Bone marrow (tissue), 2 donors: ENCODE measurements at places on chromosomes 4 and X.

DNA sequence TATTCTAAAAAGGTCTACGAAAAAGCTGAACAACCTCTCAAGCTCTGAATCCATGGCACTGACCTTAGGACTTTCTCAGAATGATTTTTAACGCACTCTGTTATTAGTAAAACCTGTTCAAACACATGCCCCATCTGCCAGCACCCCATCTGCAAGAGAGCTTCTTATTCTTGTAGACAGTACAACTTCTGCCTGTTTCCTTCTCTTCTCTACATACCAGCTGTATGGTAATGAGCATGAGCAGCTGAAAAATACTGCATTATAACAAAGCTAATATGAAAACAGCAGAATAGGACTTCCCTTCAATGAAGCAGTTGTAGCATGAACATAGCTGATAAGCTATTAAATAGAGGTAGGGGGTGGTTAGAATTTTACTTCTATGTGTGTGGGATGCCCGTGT is 167.9 kb downstream of the FBXW7 start:
- no peak for DNase-seq

- no peak for DNase-seq
Measured at GRCh38 chrX:41005445-41005992, 79.7 kb upstream of the USP9X start.

DNA sequence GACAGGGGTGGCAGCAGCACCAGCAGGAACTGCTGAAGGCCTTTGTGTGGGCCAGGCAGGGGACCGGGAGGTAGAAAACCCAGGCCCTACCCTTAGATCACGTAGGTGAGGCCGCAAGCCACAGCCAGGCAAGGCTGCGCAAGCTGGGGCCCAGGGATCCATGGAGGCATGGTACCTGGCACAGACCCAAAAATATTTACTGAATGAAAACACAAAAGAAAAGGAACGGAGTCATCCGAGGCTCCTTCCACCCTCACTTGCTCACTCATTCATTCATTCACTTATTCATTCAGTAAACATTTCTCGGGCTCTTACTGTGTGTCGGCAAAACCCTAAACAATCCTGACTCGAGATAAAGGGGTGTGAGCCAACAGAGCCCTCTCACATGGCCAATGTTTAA is 102.3 kb downstream of the BCOR start:
- DNase-seq, result no peak

DNA sequence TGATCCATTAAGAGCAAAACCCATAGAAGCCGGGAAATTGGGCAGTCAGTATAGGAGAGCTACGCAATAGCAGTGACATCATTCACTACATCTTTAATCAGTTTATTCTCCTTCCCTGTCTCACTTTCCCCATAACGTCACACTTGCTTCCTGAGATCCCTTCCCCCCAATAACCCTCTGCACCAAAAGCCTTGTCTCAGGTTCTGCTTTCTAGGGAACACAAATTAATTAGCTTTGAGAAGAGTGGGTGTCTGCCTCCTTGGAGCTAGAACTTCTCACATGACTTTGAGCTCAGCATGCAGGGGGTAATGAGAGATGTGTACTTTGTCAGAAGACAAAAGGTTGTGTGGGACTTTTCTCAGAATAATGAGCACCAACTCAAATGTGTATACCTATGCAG is 128.3 kb upstream of the MAOA start:
- no peak for DNase-seq

DNA sequence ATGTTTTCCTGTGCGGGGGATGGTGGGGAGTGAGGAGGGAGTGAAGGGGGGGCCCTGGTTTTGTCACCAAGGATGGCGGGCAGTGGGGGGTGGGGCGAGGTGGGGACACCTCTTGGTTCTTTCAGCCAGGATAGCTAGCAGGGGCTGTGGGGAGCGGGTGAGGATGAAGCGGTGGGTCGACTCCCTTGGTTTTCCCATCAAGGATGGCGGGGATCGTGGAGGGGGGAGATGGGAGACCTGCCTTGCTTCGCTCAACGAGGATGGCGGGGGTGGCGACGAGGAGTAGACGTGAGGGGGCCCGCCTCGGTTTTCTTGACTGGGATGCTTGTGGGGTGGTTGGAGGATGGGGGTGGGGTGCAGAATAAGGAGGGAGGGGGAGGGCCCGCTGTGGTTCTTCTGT is 643 bp downstream of the FHL1 start:
- DNase-seq, result no peak

- no peak for DNase-seq
Measured at GRCh38 chr4:105683038-105683437, 25.5 kb downstream of the INTS12 start.

GRCh38 chr4:2592572-2592971 is 56.1 kb downstream of the FAM193A start:
- DNase-seq, result no peak

- DNase-seq, result no peak
Measured at GRCh38 chrX:148632444-148632843, 132.0 kb downstream of the AFF2 start.

- DNase-seq, result no peak
Measured at GRCh38 chrX:140342410-140342809, 162.5 kb downstream of the SOX3 start.

DNA sequence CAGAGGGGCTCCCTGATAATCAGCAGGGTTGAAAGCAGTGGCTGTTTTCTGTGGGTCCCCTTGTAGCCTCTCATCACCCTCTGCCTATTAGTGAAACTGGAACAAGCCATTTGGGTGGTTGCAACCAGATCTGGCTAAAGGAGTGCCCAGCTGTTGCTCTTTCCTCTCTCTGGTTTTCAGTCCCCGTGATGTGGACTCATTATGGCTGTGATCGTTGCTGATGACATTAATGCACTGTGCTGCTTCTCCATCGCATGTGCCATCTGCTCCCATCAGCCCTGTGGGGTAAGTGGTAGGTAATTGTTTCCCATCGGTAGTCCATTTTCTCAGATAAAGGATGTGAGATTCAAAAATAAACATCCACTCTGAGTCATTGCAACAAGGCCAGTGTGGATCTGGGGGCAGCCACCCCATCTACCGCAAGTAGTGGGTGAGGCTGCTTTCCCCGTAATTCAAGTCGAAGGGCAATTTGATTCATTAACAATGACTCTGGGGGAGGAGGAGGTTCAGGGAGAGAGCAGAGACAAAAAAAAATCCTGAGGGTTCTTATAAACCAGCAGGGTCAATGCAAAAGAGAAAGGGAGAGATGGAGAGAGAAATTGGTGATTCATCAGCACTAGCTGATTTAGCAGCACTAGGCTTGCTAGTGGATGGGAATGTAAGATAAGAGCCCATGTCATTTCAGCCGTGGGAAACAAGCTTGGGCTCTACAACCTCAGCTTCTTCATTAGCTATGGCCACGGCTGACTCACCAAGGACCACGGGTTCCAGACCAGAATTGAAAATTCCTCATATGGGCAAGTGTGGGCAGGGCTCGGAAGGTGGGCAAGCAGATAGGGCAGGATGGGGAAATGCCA is 357.8 kb downstream of the MID1IP1 start:
- DNase-seq, result peak; percentile 69

DNA sequence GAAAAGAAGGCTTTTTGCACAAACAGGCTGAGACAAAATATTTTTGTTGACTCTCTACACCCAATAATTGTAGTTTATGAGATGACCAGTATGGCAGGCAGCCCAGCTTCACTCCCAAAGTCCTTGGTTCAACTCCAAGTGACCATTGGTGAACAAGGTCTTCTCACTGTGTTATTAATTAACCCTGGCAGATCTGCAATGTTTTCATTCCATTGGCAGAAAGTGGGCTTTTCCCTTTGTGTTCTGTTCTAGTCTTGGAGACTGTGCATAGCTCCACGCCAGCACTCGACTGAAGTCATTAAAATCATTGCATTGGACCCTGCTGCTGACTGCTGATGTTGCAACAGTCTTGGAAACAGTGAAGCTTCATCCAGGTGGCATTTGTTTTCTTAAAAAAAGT is 277.3 kb upstream of the HAND2 start:
- DNase-seq, result no peak

DNA sequence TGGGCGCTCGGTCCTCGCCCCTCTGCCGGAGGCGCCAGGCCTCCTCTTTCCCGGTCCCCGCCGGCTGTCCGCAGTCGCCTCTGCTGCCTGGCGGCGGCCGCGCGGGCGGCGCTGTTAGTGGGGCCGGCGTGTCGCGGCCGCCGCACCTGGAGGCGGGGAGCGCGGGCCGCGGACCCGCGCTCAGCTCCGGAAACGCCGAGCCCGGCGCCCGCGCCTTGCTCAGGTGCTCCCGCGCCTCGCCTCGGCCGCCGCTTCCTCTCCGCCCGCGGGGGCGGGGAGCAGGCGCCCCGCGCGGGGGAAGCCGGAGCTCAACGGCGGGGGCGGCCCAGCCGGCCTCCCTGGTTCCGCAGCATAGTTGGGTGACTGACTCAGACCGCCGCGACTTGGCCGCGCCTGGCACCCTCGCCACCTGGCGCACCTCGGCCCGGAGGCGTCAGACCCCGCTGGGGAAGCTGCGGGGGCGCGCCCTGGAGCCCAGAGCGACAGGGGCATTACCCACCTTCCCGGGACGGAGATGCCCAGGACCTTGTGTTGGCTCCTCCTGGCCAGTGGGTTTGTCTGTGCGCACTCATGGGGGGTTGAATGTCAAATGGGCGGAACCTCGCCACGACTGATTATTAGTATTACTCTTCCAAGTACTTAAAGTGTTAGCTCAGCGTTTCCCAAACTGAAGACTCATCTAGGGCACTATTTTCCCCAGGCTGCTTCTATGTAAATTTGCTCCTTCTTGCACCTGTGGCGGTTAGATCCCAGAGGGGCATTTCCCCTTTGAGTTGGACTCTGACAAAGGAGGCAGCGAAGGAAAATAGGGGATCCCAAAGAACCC is at the start of gene ARAP2:
Gene ARAP2, minus strand, starts transcription at position 258 of the 826 bp plus-strand sequence. CDS start 15,028 bp downstream, outside the sequence.
- peak; percentile 51 for DNase-seq

GRCh38 chrX:17741123-17741511 is 3.8 kb downstream of the SCML1 start:
- no peak for DNase-seq

DNA sequence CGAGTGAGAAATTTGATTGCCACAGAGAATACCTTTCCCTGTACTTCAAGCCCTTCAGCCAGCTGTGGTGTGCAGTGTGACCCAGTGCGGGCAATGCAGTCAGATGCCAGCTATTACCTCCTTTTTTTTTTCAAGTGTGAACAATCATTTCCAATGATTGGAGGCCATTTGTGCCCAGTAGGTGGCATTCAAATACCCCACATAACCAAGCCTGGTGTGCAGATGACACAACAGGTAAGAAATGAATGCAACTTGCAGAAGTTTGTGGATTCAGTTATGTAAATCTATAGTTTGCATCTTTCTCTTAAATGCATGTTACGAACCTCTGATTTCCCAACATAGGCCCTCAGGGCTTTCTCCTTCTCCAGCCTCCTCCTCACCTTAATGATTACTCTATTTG is 98.0 kb downstream of the CLCN4 start:
- no peak for DNase-seq

GRCh38 chrX:22118161-22118830 is 86.2 kb downstream of the PHEX start:
- no peak for DNase-seq

GRCh38 chr4:21413807-21414370 is 534.7 kb downstream of the KCNIP4 start:
- DNase-seq, result no peak

GRCh38 chr4:145216535-145216934 is 36.1 kb upstream of the OTUD4 start:
- DNase-seq, result no peak

GRCh38 chr4:147605499-147605898 is 11.7 kb upstream of the TMEM184C start:
- DNase-seq, result no peak

DNA sequence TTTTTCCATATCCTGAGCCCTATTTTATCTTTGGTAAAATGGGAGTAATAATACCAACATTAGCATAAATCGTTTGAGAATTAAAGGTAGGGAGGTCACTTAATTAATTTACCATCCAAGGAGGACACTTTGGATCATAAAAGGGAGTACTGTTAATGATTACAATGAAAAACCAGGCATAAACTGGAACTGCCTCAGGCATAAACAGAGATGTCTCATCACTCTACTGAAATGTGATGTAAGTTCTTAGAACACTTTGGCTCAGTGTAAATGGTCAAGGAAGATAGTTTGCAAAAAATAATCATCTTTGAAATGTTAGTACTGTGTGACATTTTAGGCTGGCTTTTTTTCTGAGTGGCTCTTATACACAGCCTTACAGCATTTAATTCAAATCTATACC is 268.7 kb downstream of the SLC39A8 start:
- DNase-seq, result no peak

GRCh38 chrX:115363372-115363771 is 73.9 kb downstream of the LUZP4 start:
- DNase-seq, result no peak

DNA sequence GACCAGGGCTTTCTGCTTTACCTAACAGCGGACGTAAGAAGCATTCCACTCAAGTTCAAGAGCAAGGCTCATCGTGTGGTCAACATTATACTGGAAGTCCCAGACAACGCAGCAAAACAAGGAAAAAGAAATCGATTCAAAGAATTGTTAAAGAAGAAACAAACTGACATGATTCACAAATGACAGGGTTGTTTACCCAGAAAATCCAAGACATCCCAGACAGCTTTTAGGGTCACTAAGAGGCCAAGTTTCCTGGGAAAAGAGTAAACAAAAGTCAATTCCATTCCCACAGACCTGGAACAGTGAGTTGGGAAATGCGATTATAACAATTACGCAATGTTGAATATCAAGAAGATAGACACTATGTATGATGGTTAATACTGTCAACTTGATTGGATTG is 21.5 kb upstream of the HTRA3 start:
- DNase-seq, result no peak

GRCh38 chr4:146132445-146132844 is 43.1 kb upstream of the LSM6 start:
- DNase-seq, result no peak

DNA sequence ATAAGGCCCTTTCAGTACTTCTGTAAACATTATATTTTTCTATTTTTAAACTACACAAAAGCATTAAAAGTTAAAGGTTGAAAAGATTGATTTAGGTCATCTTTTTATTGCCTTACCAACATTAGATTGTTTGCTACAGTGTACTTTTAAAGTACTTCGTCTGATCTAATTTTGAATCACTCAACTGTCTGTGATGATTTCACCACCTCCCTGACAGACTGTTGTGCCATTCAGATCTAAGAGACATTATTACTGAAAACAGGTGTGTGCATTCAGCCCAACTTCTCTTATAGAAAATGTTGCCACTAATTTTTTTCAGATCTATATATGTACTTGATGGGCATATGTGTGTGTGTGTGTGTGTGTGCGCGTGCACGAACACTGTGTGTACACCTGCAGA is 39.3 kb downstream of the GASK1B start:
- no peak for DNase-seq

- DNase-seq, result no peak
Measured at GRCh38 chr4:120052856-120053255, 13.8 kb downstream of the MAD2L1 start.

DNA sequence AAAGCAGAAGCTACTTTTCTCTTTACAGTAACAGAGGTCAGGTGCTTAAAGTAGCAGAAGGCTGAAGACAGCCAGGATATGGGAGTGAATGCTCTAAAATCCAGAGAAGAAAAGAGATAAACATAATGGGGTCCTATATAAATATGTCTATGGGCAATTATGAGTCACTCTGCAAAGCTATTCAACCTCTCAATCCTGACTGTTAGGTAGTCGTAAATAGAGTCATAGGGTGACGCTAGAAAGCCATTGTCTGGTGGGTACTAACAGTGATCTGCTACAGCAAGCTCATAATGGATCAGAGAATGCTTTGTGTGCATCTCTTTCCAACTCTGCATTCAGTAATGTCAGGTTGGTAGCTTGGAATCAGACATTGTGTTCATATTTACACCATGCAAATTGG is 53.5 kb upstream of the PDE5A start:
- DNase-seq, result no peak
